ENCODE measurements at places on chromosomes 6 and 20.
A peak's percentile ranks its signal among the peaks of the same experiment; 100 is the strongest.

DNA sequence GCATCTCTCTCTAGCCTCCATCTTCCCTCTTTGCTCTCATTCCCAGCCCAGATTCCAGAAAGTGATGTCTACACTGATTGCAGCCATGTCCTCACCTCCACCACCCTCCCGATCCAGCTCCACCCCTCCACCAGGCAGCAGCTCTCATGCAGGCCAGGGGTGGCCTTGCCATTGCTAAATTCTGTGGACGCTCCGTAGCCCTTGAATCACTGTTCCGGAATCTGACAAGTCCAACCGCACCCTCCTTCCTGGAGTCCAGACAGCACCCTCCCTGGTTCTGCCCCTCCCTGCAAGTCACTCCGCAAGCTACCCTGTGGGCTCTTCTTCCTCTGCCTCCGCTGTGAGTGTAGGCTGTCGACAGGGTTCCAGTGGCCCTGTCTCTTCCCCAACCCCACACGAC lies 26.2 kb downstream of the TNXB start:
- DNase-seq, result peak; percentile 94

DNA sequence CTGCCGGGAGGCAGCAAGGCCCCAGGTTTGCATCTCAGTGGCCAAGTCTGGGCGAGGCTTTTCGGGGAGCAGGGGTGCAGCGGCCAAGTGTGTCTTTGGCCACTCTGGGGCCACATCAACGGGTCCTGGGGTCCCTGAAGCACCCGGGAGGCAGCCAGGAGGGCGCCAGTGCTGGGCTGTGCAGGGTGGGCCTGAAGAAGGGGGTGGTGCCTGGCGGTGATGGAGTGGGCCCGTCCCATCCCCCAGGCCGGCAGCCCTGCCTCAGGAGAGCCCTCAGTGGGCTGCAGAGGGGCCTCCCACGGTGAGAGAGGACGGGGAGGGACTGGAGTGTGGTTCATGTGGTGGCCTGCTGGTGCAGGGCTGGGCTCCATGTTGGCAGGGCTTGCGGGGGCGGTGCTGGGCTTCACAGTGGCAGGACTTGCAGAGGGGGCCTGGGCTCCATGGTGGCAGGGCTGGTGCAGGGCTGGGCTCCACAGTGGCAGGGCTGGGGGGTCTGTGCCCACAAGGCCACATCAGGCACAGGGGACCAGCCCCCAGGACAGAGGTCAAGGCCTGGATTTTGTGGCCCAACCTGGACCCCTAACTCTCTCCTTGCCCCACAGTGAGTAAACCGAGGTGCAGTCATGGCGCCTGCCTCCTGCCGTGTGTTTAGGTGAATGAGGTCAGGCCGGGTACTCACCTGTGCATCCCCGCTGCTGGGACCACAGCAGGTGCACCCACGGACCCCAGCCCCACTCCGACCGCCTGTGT lies 10.5 kb upstream of the BHLHE23 start:
- DNase-seq, result no peak

DNA sequence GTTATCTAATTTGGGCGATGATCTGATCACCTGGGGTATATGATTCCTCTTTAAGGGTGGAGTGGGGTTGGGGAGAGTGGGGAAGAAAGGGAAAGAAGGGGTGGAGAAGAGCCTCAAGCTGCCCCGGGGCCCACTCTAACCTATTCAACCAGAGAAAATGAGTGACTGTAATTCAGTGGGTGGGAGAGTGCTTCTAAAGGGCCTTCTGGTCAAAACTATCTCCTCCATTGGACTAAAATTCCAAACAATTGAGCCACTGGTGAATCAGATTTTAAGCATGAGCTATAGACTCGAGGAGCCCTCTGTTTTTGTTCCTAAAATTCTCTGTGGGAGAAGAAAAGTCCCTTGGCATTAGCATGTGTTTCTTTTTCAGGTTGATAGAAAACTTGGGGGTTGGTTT lies 296.8 kb downstream of the CLIC5 start:
- DNase-seq, result peak; percentile 54

DNA sequence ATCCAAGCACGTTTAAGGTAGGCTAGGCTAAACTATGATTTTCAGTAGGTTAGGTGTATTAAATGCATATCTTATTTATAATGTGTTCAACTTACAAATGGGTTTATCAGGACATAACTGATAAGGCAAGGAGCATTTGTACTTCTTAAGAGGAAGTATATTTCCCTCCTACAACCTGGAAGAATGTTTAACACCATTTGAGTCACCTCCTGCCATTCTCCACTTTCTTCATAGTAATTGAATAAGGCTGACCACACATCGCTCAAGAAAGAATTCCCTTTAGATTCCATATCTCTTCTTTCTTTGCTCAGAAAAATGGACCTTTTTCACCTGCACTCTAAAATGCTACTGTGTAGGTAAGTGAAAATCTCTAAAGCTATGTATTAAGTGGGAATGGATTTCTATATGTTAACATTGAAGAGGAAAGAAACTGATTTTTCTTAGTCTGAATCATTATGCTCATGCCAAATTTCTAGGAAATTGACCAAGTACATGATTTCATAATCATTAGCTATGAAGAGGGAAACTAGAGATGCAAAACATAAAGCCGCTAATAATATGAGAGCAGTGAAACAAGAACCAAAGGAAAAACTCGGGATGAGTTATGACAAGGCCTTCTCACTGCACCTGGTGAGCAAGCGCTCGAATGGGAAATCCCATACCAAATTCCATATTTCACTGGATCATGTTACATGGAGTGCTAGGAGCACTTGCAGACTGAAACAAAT lies 210.4 kb downstream of the ALDH8A1 start:
- peak; percentile 54 for DNase-seq
